SK-MEL-5 (cell line): ENCODE measurements at places on chromosomes 3 and 15.
A peak's percentile ranks its signal among the peaks of the same experiment; 100 is the strongest.

DNA sequence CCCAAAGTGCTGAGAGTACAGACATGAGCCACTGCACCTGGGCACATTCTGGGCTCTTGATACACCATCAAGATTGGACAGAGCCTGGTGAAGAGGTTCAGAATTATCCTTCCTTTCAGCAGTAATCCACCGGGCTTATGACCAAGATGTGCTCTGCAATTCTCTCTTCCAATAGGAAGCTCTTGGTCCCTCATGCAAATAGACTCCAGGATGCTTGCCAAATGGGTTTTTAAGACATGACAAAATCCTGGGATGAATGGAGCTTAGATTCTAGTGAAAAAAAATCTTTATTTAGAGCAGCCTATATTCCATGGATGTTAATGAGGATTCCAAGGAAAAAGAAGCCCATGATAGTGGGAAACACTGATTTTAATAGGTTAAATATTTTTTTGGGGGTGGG, 119.1 kb downstream of the SV2B start:
- no peak for DNase-seq

DNA sequence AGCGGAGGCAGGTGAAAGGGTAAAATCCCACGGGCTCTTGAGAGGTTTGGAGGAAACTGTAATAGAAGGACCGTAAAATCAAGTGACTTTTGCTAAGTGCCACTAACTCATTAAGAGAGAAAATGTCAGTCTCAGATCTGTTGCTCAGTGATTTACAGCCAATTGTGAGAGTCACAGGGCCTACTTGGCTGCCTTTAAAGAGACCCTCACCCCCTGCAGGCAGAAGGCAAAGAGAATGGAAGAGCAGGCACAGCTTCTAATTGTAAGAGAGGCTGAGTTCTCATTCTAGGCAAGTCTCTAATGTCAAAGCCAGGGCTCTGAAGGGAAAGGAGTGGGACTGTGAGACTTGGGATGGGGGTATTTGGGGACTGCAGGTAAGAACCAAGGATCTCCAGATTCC, 9.3 kb upstream of the SYNM start:
- DNase-seq: no peak

DNA sequence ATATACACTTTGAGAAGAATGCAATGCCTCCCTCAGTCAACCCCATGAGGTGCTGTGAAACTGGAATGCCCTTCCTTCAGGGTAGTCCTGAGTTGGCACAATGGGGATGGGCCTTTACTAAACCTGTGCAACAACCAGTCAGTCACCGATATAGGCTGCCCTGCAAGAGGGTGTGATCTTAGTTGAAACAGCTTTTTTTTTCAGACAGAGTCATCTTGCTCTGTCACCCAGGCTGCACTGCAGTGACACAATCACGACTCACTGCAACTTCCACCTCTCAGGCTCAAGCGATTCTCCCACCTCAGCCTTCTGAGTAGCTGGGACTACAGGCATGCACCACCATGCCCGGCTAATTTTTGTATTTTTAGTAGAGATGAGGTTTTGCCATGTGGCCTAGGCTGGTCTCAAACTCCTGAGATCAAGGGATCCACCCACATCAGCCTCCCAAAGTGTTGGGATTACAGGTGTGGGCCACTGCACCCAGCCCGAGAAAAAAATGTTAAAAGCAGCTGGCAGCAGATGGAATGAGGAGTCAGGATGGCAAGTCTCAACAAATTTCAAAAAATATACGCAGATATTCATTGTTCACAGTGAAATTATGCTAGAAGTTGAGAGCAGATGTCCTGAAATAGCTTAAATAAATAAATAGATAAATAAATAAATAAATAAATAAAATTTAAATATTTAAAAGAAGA, 31.8 kb downstream of the MYO5A start:
- DNase-seq: no peak

DNA sequence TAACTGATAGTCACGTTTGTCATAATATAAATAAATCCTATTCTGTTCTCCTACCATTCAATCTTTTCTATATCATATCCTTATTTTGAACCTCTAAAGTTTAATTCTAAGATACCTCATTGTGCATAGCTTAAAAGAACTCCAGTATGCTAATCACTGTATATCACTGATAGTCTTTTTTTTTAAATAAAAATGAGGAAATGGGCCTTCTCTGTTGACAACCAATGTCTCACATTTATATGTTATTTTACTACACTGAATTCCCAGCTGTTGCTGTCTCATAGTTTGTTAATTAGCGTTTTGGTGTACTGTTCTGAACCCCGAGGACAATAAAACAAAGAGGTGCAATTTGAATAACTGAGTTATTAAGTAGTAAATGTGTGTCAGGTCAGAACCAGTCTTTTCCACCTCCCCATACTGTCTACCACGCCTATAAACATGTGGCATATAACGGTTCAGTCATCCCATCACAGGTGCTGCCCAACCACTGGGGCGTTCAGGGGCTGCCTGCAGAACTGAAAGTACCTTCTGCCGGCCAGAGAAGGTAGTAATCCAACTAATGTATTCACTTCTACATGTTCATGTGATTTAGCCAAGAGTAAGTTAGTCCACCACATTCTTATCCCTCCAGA, 14.9 kb downstream of the CBLB start:
- no peak for DNase-seq

DNA sequence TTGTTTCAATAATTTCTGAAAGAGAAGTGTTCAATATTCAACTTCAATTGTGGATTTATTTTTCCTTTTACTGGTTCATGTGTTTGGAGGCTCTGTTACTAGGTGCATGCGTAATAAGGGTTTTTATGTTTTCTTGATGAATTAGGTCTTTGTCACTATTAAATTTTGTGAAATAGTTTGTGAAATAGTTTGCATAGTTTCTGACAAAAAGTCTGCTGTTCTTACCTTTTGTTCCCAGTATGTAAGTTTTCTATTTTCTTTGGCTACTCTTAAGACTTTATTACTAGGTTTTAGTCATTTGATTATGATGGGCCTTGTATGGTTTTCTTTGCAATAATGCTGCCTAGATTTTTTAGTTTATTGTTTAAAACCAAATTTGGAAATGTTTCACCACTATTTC, 38.0 kb downstream of the MEF2A start:
- peak; percentile 72 for DNase-seq
